ENCODE measurements at places on chromosomes 4 and X. TPM values are rescaled to one million over a fixed set of nuclear protein-coding genes. Genes with fewer than 3 reads are reported as not detected.

Gene APBB2
- 87.4 TPM for total RNA-seq

Gene BEX1
- total RNA-seq: 24.7 TPM

Gene UGT8
- 0.19 TPM for total RNA-seq

Gene FDCSP
- total RNA-seq: not detected

Gene MGARP
- 59.0 TPM for total RNA-seq

Gene TENM3
- total RNA-seq: 4.8 TPM

Gene RLIM
- 66.3 TPM for total RNA-seq

Gene PPARGC1A
- 0.38 TPM for total RNA-seq

Gene OTC
- not detected for total RNA-seq

Gene PTPN13
- total RNA-seq: 27.4 TPM

Gene CXCL13
- not detected for total RNA-seq

Gene REPS2
- total RNA-seq: 0.85 TPM

Gene TMPRSS11B
- total RNA-seq: not detected

Gene MAGEE2
- total RNA-seq: not detected

Gene ZNF711
- total RNA-seq: 0.38 TPM

Gene SPP1
- total RNA-seq: 10.7 TPM

Gene P2RY8
- not detected for total RNA-seq

Gene S100P
- not detected for total RNA-seq
